Stimulated activated naive CD8-positive, alpha-beta T cell treated with anti-CD3 and anti-CD28 coated beads, Interleukin-15, Interleukin-2, amounts not matched to agents 100 U/mL and 50 U/mL, for 24 hours (primary cell): ENCODE measurements at places on chromosomes 5 and 9.

GRCh38 chr9:130200038-130200849 lies 28.0 kb downstream of the NCS1 start:
- DNase-seq = no peak

DNA sequence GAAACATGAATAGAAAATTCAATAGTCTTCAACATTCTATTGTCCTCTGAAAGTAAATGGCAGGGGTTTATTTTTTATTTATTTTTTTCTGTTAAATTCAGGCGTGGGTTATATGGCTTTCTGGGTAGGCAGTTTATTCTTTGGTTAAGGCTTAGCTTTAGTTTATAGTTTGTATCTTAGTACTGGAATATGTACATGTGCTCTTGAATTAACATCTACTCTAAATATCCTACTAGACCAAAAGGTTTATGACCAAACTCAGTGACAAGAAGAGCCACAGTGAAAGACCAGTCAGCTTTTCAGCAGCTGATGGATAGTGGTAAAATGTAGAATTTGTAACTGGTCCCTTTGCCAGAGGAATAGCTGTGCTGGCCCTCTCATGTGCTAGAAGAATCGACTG lies 62.0 kb upstream of the DAB2 start:
- DNase-seq = no peak

- DNase-seq = no peak
Observed at GRCh38 chr5:124740071-124740470, 6.4 kb downstream of the ZNF608 start.

GRCh38 chr5:174755106-174755505 lies 30.7 kb downstream of the MSX2 start:
- DNase-seq = no peak

- DNase-seq = no peak
Observed at GRCh38 chr5:5644249-5644648, 221.8 kb downstream of the ICE1 start.

GRCh38 chr9:134469041-134469875 lies 143.0 kb downstream of the RXRA start:
- DNase-seq = no peak

DNA sequence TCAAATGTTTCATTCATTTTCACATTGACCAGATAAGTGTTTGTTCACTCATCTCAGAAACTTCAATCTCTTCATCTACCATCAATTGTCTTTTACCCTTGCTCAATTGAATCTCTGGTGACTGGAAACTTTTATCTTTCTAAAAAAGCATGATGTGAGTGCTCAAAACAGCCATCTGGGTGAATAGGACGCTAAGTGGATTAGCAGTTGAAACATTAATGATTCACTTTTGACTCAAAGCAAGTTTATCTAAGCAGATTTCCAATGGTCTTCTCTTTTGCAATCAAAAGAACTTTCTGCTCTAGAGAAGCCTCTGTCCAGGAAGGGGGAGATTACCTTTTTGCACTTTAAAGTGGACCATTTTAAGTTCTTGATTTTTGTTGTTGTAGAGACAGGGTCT lies 22.2 kb downstream of the KLF4 start:
- DNase-seq = no peak

DNA sequence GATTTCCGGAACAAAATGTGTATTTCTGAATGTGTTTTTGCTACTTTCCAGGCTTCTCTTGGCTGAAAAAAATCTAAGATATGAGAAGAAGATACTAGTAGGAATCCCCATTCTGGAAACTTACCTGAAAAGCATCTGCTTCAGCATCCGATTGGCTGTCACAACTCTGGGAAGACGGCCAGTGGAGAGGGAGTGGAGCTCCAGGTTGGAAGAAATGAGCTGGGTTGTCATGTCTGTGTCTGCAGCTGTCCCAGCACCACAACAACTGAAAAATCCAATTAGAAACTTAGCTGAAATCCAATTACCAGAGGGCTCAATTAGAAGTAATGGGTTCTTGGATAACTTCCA lies 3.0 kb downstream of the PSMB7 start:
- no peak for DNase-seq

- DNase-seq = no peak
Observed at GRCh38 chr9:122234022-122234748, 5.4 kb upstream of the LHX6 start.
